Frontal cortex (tissue), 4 donors: ENCODE measurements at places on chromosomes 16 and 17. TPM values are rescaled to one million over a fixed set of nuclear protein-coding genes. Genes with fewer than 3 reads are reported as not detected.
A peak's percentile ranks its signal among the peaks of the same experiment; 100 is the strongest.

Gene TBC1D3G
- total RNA-seq, result not detected

GRCh38 chr17:77886387-77886728 lies 72.1 kb upstream of the TNRC6C start:
- no peak for DNase-seq

- no peak for DNase-seq
Measured at GRCh38 chr17:55852734-55853133, 101.9 kb downstream of the PCTP start.

Gene CSH1
- total RNA-seq, result not detected

DNA sequence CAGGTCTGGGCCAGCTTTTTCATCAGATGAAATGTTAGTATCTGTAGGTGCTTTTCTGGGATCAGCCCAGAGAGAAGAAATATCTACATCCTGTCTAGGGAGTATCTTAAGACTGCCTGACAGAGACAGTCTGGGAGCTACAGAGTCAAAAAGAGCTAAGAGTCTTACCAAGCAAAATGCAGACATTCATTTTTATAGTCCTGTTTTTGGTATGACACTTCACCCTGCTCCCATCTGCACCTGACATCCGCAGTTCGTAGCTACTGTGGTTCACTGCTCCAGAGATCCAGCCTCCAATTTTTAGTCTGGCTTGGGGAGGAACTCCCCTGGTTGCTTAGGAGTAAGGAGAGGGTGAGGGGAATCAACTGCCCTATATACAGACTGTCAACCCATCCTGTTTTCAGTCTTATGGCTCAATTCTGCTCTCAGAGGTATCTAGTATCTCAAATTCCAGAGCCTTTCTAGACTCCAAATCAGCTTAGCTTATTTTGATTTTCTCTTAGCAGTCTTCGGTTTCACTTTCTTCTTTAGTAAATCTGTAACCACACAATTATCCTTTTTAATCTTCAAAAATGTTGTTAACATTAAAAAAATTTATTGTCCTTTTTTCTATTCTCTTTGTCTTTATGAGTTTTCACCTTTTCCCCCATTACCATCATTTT lies 97.8 kb downstream of the TMEM100 start:
- no peak for DNase-seq

Gene CFAP97D1
- not detected for total RNA-seq

Gene RNFT1
- total RNA-seq, result 15.5 TPM

DNA sequence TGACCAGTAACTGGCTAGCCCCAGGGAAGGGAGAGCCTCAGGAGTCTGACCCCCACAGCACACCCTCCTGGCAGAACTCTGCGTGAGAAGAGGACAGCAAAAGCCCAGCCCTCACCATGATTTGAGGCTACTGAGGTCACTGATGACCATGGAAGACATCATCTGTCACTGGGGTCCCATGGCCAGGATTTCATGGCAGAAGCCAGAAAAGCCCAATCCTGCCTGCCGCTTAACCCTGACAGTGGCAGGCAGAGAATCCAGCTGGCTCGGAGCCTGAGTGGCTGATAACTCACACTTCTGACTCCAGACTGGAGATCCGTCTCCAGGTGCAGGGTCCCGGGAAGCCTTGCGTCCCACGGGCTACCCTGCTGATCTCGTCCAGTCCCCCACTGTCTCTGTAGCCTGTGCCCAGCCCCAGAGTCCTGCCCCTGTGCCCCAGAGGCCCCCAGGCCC lies 17.5 kb downstream of the GRIN2C start:
- no peak for DNase-seq

- peak; percentile 66 for DNase-seq
Measured at GRCh38 chr17:65559804-65560627, 1.4 kb downstream of the AXIN2 start.

DNA sequence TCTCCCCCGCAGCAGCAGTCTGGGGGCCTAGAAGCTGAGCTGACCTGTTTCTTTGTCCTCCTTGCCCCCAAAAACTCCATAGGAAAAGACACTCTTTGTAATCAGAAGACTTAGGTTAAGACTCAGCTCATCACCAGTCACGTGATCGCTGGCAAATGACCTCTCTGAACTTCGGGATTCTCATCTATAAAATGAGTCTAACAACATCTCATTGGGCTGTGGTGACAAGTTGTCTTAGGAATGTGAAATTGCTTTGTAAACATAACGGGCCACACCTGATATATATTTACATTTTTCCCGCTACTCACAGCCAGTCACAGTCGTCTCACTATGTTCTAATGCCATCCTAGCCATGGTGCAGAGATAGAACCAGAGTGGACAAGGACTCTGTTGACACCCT lies 86.0 kb upstream of the LHX1 start:
- no peak for DNase-seq

- DNase-seq, result no peak
Measured at GRCh38 chr17:68924793-68925720, 30.1 kb downstream of the ABCA8 start.

GRCh38 chr17:18093616-18094408 lies 6.1 kb downstream of the DRG2 start:
- no peak for DNase-seq

GRCh38 chr17:42895185-42895555 lies 5.4 kb upstream of the G6PC1 start:
- DNase-seq, result no peak

GRCh38 chr17:13415871-13416416 lies 185.8 kb downstream of the HS3ST3A1 start:
- DNase-seq, result no peak

DNA sequence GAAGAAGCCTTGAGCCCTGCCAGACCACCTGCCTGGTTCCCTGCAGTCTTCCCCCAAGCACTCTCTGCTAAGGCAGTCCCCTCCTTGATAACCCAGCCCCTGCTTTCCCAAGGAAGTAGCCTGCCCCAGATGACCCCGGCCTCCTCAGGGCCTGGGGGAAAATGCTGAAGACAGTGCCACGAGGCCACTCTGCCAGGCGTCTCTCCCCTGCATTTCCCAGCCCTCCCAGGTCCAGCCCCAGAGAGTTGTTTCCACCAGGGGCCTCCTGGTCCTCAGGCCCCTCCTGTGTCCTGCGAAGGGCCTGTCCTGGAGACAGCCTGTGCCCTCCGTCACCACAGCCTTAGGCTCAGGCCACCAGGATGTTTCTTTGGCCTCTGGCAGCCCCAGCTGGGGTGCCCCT lies 96.4 kb downstream of the CCDC182 start:
- DNase-seq, result no peak

Gene C1QTNF1
- total RNA-seq, result 0.41 TPM

DNA sequence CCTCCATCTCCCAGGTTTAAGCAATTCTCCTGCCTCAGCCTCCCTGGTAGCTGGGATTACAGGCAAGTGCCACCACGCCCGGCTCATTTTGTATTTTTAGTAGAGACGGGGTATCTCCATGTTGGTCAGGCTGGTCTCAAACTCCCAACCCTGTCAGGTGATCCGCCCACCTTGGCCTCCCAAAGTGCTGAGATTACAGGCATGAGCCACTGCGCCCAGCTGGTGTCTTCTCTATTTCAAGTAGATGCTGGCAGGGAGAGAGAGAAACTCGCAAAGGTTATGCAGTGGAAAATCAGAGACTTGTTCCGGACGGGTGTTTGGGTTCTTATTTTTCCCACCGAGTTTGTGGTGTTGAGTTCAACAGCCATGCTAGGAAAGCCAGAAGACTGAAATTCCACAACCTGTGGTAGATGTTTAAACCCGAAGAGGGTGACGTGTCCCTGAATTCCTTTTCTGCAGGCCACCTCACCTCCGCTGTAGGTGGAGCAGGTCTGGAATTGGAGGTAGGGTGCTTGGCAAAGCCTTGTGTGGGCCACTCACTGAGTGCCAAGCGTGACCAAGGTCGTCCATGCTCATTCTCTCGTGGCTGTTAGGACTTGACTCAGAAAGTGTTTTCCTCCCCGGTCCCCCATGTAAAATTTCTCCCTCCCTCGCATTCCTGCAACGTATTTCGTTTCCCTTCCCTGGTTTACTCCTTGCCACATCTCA lies 7.3 kb upstream of the ZDHHC7 start:
- DNase-seq, result no peak

Gene PTX4
- total RNA-seq, result not detected

Gene RCVRN
- total RNA-seq, result under 0.01 TPM

DNA sequence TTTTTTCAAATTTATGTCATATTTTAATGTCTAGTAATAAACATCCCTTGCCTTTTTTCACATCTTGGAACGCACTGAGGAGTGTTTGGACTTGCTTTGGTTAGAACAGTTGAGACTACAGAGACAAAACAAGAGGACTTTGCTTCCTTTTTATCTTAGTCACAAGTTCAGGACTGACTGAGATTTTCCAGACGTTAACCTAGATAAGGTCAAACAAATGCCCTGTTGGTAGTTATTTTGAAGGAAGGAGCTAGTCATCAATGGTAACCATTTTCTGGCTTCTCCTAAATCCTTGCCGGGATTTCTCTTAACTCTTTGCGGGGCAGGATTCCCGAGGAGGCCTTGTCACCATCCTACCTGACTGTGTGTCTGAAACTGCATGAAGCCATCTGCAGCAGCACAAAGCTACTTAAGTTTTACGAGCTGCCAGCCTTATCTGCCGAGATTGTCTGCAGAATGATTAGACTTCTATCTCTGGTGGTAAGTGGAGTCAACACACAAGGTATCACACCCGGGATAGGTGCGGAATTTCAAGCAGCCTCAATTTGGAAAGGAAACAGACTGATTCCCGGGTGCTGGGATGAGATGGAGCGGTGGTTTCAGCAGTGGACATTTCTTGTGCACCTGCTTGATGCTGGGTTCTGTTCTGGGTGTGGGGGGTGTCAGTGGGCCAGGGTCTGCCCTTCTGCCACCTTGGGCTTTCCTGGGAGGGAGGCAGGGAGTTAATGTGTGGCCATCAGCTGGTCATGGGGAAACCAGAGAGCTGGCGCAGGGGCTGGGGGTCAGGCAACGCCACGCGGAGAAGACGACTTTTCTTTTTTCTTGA lies 48.3 kb downstream of the RNF213 start:
- no peak for DNase-seq

- no peak for DNase-seq
Measured at GRCh38 chr17:64264891-64265290, 1.8 kb upstream of the TEX2 start.

DNA sequence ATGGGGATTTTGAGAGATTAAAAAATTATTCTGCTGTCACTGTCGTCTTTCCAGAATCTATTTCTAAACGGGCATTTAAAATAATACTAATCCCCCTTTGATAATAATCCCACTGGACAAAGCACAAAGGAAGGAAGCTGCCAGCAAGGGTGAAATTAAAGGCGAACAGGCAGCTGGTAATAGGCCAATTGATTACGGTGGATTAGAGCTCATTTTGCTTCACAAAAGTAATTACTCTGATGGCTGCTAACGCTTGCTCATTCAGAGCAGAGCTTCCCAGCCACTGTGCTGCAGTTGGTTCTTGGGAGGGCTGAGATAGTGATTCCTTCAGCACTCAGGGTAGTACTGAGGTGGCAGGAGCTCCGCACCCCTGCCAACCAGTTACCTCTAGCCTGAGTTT lies 205.7 kb downstream of the SNX29 start:
- DNase-seq, result no peak

- DNase-seq, result no peak
Measured at GRCh38 chr16:152141-153128, at the start of gene HBZ. Gene HBZ, plus strand, starts transcription at chr16:152644. Its CDS starts 266 bp downstream, at chr16:152910.

Gene ASGR2
- not detected for total RNA-seq

- peak; percentile 8 for DNase-seq
Measured at GRCh38 chr16:12685806-12686205, 117.9 kb downstream of the CPPED1 start.

DNA sequence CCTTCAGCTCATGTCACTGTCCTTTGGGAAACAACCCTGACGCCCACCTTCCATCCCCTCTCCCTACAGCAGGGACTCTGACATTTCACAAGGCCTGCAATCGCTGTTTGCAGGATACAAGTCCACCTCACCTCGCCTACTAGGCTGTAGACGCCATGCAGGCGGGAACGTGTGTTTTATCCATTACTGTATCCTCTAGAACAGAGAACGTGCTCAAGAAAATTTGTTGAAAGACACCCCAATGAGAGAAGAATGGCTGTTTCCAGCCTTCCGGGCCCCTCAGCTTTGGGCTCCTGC lies 1.5 kb upstream of the TTYH2 start:
- DNase-seq, result no peak

GRCh38 chr16:55144651-55145050 lies 179.4 kb upstream of the IRX6 start:
- DNase-seq, result no peak

GRCh38 chr16:51648526-51648925 lies 497.5 kb upstream of the SALL1 start:
- no peak for DNase-seq

DNA sequence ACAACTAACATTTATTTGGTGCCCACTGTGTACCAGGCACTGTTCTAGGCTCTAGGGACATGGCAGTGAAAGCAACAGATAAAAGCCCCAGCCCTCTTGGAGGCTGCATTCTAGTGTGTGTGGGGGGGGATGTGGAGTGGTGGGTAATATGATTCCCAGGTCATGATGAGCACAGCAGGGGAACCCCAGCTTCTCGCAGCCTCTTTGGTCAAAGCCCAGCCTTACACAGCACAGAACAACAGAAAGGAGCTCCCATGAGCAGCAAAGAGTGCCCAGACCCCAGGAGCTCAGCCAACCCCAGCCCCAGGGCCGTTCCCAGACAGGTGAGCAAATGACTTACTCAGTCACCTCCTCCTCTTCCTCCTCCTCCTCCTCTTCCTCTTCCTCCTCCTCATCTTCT lies 21.9 kb downstream of the CNGB1 start:
- DNase-seq, result no peak

DNA sequence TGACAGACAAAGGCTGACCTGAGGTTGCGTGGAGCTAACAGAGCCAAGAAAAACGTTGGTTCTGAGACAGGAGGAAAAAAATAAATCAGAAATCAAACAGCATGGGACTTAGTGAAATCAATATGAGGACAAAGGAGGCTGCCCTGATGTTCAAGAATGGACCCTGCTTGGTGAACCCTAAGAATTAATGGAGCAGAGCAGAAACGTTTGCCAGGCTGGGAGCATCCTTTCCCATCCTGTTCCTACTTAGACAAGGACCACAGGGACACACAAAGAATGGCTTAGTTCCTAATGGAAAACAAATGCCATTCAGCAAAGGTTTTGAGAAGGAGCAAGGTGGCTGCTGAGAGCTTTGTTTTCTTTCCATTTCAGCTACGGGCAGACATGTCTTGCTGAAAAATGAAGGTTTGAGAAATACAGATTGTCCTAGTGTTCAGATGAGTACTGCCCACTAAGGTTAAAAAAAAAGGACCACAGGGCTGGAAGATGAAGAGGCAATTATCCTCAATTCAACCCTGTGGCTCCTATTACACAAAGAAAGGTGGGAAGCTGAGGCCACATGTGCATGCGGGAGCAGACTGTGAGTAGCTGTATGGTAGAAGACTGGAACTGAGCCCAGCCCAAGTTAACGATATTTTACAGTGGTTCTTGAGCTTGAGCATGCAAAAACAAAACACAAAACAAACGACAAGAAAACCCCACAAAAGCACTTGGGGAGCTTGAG lies 230.1 kb downstream of the SLC39A11 start:
- no peak for DNase-seq

- no peak for DNase-seq
Measured at GRCh38 chr17:57025876-57026275, 47.9 kb downstream of the SCPEP1 start.
